ENCODE measurements at places on chromosomes 6 and 20.

GRCh38 chr6:55954436-55954835 is 79.0 kb upstream of the BMP5 start:
- no peak for DNase-seq

DNA sequence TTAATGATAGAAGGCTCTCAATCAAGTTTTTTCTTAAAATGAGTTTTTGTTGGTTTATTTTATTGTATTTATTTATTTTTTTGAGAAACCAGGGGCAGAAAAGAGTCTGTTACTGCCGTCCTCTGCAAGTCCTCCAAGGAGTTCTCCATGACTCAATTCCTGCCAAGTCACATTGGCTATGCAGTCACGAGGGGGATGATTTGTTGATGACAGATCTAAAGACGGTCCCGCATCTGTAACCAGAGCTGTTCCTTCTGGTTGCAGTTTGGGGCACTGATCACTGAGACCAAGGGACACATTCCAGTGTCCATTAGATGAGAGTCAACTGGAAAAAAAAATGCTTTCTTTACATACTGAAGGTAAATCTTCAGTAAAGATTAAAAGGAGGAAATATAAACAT is 13.9 kb upstream of the TSHZ2 start:
- DNase-seq = no peak

GRCh38 chr20:17663040-17663399 is 19.0 kb downstream of the RRBP1 start:
- DNase-seq = no peak

DNA sequence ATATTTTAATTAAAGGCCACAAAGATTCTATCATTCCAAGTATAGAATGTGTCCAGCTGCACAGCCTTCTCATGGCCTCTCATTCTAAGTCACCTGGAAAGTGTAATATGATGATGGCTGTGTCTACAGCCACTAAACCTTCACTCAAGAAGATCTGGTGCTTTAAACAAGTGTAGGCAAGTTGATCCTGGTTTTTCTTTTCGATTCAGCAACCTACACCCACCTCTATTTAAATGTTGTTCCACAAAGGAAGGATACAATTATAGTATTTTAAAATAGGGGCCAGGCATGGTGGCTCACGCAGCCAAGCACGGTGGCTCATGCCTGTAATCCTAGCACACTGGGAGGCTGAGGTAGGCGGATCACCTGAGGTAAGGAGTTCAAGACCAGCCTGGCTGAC is 25.5 kb upstream of the DST start:
- DNase-seq = no peak

GRCh38 chr6:168132531-168133167 is 53.6 kb upstream of the FRMD1 start:
- no peak for DNase-seq

DNA sequence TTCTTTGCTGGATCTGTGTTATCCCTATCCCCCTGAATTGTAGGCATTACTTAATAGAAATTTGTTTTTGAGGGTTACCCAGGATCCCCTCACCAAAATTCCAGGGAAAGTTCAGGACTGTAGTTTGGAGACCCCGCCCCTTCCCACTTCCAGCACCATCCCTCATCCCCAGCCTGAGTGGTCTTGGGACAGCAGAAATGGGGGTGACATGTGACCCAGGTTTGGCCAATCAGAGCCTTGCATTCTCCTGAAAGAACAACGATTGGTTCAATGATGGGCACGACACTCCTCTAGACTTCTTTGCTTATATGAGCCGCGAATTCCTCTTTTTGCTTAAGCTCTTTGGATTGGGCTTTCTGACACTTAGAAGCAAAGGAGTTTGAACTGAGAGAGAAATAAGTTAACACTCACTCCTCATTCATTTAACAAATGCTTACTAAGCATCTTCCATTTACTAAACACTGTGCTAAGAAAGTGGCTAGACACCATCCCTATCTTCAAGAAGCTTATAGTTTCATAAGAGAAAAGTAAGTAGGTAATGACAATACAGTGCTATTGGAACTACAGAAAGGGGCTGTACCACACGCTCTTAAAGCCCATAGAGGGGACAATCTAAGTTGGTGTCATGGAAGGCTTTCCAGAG is 24.9 kb upstream of the PAQR8 start:
- DNase-seq = no peak

- DNase-seq = no peak
Measured at GRCh38 chr6:160104821-160105517, 16.6 kb upstream of the SLC22A1 start.

- no peak for DNase-seq
Measured at GRCh38 chr6:101851911-101852310, 458.4 kb downstream of the GRIK2 start.

DNA sequence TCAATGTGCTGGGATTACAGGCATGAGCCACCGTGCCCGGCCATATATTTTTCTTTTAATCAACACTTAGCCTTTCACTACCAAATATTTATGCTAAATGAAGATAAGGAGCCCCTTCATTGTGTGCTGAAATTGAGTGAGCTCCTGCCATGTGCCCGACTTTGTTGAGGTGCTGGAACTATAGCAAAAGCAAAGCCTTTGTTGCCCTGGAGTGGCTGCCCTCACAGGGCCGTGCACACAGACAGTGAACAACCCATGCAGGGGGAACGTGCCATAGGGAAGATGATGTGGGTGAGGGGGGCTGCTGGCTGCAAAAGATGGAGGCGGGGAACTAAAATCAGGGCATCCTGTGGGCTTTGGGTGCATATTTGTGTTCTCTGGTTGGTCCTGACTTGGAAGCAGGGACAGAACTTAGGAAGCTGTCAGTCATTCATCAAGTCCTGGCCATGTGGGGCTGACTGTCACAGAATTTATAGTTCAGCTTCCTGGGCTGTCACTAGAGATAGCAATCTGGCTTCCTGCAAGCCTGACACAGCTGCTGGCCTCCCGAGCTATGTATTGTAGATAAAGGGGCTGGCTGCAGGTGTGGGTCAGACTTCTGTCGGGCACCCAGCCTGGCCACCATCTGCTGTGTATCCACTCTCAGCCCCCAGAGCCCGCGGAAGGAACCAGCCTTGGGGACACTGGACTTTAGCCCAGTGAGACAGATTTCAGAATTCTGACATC is 56.8 kb upstream of the MPC1 start:
- DNase-seq = no peak

GRCh38 chr20:25282034-25282781 is 34.3 kb downstream of the PYGB start:
- no peak for DNase-seq

DNA sequence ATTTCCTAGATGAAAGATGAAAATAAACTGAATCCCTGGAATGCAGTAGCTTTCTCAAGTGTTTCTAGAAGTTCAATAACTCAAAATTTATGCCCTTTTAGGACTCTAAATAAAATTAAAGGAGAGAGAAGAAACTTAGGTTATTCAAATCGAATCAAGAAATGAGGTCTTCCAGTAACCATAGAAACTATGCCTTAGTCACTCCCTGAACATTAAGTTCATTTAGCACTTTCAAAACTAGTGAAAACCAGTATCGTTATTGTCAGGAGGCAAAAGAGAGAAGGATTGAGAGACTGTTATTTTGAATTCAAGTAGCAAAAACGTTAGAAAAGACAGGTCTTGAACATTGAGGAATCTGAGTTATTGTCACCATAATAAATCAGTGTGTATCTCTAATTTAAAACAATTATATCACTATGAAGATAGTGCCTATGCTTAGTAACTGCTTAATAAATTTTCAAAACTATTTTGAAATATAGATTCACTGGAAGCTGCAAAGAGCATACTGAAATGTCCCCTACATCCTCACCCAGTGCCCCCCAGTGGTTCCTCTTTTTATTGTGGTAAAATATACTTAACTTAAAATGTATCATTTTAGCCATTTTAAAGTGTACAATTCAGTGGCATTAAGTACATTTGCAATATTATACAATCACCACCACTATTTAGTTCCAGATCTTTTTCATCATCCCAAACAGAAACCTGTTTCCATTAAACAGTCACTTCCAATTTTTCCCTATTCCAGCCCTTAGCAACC is 4.6 kb downstream of the RPP21 start:
- no peak for DNase-seq

DNA sequence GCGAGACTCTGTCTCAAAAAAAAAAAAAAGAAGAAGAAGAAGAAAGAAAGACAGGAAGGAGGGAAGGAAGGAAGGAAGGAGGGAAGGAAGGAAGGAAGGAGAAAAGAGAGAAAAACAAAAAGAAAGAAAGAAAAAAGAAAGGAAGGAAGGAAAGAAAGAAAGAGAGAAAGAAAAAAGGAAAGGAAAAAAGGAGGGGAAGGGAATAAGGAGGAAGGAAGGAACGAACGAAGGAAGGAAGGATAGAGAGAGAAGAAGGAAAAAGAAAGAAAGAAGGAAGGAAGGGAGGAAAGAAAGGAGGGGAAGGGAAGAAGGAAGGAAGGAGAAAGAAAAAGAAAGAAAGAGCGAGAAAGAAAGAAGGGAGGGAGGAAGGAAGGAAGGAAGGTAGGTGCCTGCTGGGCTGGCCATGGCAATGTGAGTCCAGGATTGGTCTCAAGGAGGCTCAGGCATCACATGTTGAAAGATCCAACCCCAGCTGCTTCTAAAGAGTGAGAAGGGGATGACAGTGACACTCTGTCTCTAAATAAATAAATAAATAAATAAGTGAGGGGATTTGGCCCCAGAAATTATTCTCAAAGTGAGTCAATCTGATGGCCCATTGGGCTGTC is 24.3 kb upstream of the SRSF6 start:
- DNase-seq = no peak

GRCh38 chr6:127514773-127515227 is 4.3 kb downstream of the MTCL3 start:
- DNase-seq = no peak

DNA sequence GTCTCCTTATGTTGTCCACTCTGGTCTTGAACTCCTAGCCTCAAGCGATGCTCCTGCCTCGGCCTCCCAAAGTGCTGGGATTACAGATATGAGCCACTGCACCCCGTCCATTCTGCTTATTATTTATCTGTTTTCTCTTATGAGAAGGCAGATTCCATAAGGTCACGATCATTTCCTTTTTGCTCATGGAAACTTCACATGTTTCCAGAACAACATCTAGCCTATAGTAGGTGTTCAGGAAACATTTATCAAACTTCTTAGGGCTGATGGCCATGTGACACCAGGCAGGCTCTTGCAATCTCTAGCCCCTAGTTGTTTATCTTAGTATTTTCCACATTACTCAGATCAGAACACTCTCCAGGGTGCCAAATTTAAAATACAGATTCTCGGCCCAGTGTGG is 61.2 kb downstream of the ZFP64 start:
- no peak for DNase-seq

DNA sequence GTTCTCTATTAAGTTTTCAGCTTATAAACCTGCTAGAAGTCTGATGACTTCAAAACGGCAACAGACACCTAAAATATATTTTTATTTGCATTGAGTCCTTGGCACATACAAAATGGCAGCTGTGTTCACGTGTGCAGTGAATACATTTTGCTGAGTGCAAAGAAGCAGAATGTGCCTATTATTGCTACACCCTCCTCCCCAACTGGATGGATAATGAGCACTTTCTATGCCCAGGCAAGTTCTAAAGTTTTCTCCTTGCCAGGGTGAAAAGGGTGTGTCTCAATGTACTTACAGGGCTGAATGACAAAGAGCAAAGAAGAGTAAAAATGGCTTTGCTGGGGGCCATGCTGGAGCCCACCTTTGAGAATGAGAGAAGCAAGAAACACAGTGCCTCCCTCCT is 4.0 kb upstream of the FERMT1 start:
- DNase-seq = no peak

DNA sequence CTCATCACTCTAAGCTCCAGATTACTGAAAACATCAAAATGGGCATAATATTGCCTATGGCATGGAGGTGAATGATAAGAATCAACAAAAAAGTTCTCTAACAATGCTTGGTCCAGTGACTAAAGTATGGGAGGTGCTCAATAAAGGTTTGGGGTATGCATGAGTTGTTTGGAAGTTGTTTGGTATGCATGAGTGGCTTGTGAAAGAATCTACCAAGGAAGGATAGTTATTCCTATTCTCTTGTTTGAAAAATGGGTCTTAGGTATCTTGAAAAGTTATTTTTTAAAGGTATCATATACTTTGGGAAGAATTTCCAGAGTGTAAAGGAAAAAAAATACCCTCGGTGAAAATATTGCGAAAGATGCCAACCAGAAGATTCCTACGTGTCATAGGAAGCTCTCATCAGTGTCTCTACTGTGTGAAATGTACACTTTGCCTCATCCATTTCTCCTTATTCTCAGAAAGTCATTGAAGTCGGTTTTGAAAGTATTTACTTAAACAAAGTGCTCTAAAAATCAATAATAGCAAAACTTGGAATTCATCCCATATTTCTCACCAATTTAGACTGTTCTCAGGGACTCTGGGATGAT is 449.8 kb downstream of the ADGRB3 start:
- DNase-seq = no peak

DNA sequence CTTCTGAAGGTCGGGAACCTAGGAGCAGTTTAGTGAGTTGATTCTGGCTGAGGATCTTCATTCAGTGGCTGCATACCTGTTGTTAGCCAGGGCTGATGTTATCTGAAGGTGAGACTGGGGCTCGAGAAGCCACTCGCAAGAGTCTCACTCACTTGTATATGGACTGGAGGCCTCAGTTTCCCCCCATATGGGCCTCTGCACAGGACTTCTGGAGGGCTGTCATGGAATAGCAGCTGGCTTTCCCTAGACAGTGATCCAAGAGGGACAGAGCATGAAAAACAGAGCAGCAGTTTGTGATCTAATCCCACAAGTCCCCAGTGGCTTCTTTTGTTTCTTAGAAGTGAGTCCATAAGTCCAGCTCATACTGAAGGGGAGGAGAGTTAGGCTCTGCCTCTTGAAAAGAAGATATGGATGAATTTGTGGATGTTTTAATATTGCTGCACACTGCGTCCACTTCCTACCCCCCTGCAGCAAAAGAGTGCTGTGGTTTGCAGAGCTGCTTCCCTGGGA is 623.4 kb downstream of the CDH26 start:
- DNase-seq = no peak

DNA sequence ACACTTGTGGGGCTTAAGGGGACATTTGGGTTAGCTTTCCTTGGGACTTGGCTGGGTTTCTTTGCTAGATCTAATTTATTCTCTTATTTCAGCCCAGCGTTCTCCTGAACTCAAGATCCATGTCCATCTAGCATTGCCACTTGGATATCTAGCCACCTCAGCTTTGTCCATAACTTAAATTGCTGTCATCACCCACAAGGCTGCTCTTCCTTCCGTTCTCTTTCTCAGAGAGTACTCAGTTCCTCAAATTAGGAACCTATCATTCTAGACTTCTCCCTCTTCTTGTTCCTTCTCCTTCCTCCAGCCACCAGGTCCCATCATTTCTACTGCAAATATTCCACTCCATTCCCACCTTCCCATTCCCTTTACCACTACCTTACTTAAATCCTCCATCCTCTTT is 4.3 kb downstream of the SMIM26 start:
- DNase-seq = no peak
